ENCODE measurements at places on chromosomes 1 and 21. TPM values are rescaled to one million over a fixed set of nuclear protein-coding genes. Genes with fewer than 3 reads are reported as not detected.

DNA sequence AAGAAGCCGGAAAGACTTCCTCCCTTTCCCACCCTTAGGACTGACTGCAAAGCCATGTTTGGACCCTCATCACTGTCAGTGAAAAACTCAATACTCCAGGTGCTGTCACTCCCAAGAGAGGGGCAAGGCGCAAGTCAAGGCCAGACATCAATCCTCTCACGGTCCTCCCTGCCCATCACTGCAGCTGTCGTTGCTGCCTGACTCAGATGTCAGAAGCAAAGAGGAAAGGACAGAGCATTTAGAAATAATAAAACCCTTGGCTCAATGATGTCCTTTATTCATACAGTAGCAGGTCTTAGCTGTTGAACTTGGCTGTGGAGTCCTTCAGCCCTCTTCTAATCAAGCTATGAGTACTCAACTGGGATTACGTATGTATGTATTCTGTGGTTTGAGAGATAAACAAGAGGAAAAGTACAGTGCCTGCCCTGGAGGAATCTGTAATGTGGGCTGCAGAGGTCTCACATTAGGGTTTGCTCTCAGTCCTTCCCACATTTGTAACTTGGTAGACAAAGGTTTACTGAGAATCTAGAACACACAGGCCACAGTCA is 13.5 kb downstream of the SUSD4 start:
- peak; percentile 86 for ATAC-seq

DNA sequence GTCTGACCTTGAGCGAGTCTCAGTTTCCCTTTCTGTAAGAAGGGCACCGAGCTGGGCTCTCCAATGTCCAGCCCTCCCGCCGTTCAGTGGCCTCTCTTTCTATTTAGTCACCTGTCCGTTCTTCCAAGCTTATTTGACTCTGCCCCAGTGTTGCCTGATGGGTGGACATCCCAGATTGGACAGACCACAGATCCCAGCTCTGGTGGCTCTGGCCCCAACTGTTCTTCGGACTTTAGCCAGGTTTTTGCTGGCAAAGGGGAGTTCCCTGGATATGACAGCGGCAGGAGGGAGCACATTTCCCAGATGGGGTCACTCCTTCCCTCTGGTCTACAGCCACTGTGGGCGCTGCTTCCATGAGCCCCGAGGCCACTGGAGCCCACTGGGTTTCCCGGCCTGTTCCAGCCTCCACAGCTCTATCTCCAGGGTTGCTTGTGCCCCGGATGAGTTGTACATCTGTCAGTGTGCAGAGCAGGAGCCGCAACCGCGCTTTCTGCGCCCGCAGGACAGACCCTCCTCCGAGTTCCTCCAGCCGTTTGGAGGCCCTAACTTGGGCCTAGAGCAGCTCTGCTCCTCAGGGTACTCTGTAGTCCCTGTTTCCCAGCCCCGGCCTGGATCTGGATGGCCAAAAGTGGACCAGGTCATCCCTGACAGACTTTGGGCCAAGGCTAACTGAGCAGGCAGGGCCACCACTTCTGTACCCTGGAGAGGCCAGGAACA is 3.8 kb downstream of the DMBX1 start:
- no peak for ATAC-seq

DNA sequence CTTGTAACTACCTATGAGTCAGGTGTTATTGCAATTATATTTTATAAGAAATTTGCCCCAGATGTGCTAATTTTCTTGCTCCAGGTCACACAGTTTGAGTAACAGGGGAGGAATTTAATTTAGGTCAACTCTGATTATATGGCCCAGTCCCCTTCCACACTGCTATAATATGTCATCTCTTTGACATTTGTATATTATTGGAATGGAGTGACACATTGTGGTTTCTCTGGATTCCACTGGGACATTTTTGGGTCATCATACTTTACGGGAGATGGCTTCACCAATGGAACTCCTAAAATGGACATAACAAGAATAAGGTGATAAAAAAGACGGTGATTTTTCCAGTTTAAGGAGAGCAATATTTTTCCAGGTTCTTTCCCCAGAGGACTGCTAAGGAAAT is 191.2 kb downstream of the DISC1 start:
- ATAC-seq, result no peak

DNA sequence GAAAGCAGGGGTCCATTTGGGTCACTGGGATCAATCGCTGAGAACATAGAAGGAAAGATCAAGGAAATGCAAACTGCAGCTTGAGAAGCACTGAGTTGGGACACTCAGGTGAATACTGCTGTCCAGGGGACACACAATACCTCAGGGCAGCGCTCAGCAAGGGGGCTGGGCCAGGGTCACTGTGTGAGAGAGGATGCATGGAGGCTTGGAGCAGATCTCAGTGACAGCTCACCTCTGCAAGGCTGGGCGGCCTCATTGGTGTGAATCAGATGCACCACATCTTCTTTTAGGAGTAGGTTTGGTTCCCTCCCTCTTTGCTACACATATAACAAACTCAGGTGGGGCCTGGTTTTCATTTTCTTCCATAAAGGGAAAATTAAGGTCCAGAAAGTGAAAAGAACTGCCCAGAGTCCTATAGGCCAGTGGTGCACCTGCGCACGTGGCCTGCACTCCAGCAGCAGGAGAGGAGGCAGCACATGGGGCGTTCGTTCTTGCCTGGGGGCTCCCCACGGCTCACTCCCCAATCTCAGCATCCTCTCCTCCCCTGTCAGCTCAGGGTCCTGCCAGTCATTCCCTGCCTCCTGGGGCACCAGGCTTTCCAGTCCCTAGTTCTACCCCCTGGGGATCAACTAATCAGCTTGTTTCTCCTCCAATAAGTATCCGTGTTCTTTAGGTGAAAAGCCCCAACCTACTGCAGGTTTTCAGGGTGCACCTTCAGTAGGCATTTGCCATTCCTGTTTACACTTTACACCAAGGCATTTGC is 1.5 kb downstream of the A3GALT2 start:
- no peak for ATAC-seq

GRCh38 chr21:25464275-25464674 is 143.0 kb downstream of the MRPL39 start:
- ATAC-seq, result no peak

- ATAC-seq, result peak; percentile 55
Measured at GRCh38 chr1:22625262-22625925, 11.0 kb upstream of the C1QA start.

GRCh38 chr1:19512545-19512944 is 27.2 kb upstream of the CAPZB start:
- no peak for ATAC-seq

The CSF3R gene
- total RNA-seq, result 1.7 TPM

The OR2AK2 gene
- not detected for total RNA-seq
